ENCODE measurements at places on chromosomes 5 and 9.

GRCh38 chr9:16128003-16128402, 575.2 kb downstream of the CCDC171 start:
- H3K4me3 ChIP-seq, result no peak overlapping the region
- no peak for DNase-seq
- peaks cover 27% of the 10 kb centered on the region for H3K4me1 ChIP-seq
- no peak overlapping the region for H3K27ac ChIP-seq

- DNase-seq, result no peak
- no peak overlapping the region for H3K27ac ChIP-seq
- H3K4me1 ChIP-seq, result no peaks in the 10 kb centered on the region
- H3K27me3 ChIP-seq, result no peaks in the 10 kb centered on the region
- H3K36me3 ChIP-seq, result no peaks in the 10 kb centered on the region
Observed at GRCh38 chr9:106019039-106019680, 324.8 kb downstream of the TMEM38B start.

DNA sequence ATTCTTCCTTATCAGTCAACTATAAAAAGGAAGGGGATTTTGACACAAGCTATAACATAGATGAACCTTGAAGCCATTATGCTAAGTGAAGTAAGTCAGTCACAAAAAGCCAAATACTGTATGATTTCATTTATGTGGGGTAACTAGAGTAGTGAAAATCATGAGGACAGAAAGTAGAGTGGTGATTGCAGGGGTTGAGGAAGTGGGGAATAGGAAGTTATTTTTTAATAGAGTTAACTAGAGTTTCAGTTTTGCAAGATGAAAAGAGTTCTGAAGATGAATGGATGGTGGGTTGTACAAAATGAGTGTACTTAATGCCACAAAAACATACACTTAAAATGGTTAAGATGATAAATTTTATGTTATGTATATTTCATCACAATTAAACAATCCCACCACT, 65.4 kb upstream of the FAM174A start:
- no peaks in the 10 kb centered on the region for H3K4me1 ChIP-seq
- DNase-seq, result no peak
- peaks cover 2% of the 10 kb centered on the region for H3K27me3 ChIP-seq
- H3K4me3 ChIP-seq, result no peak overlapping the region

DNA sequence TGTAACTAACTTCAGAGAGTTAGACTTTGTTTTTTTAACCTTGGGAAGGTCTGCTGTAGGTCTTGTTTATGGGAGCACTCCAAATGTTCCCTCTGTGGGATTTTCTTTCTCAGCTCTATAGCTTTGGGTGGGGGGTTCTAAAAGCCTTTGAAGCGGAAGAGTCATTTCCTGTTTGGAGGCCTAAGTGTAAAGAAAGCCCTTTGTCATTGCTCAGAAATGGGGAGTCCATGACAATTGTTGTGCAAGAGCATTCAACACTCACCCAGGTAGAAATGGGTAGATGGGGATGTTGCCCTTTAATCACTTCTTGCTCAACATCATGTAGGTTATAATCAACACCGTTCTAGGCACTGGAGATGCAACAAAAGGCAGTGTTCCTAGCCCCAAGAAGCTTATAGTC, 30.3 kb upstream of the MAST4 start:
- H3K27ac ChIP-seq, result no peak overlapping the region
- H3K36me3 ChIP-seq, result no peaks in the 10 kb centered on the region
- no peak for DNase-seq
- H3K4me1 ChIP-seq, result no peaks in the 10 kb centered on the region

Data from HFFc6 (cell line).